ENCODE measurements at places on chromosomes 3 and 15. TPM values are rescaled to one million over a fixed set of nuclear protein-coding genes. Genes with fewer than 3 reads are reported as not detected.

Gene GXYLT2
- not detected for total RNA-seq

GRCh38 chr15:70741677-70742293, 21.6 kb downstream of the UACA start:
- no peak for DNase-seq

DNA sequence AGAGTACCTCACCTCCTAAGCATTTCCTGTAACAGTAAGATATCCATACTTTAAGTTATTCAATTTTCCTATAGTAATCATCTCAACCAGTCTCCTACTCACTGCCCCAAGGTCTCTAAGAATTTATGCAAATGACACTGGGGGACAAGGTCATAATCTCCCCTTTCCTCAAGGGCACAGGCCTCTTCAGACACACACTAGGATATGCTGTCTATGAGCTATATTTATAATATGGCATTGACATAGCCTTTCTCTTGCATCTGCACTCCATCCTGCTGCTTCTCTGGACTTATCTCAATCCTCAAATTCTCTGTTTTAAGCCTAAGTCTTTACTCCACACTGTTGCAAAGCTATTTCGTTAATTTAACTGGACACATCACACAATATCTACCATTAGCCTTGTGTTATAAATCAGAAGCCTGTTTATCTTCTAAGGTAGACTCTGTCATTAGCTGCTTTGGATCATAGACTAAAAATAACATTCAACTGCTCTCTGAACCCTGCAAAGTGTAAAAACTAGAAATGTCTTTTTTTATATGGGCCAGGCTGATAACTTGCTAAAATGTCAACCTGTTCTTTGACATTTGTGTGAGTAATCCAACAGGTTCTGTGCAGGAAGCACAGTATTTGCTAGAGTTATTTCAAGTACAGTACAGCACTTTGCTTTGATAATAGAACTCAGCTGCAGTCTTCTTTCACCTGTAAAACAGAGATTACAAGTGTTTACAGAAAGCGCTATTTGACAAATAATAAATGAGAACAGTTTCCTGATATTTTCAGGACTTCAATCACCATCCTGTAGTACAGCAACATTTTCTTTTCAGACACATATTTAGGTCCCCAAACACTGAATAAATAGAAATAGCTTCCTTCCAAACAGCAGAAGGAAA, 17.8 kb upstream of the SEC62 start:
- DNase-seq, result no peak

GRCh38 chr3:53081318-53081717, 35.4 kb upstream of the SFMBT1 start:
- DNase-seq, result no peak

- no peak for DNase-seq
Observed at GRCh38 chr3:3664935-3665334, 134.3 kb upstream of the LRRN1 start.

DNA sequence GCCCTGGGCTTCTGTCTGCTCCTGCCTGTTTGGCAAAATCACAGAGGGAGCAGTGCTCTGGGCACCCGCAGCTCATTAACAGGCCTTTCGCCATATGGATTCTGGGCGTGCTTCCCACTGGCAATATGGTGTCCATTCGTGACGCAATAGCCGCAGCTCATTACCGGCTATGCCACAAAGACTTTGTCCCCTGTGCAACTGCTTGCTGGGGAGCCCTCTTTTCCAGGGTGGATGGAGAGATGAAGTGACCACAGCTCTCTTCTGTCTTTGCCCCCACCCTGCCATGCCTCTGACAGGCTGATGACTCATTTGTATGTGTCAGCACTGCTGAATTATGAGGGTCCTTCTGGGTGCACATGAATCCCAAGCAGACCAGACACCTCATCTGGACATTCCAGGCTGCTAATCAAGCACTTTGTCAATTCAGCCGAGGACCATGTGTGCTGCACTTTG, 214.3 kb upstream of the FEZF2 start:
- DNase-seq, result no peak

GRCh38 chr15:77010857-77011256, 15.9 kb downstream of the PSTPIP1 start:
- no peak for DNase-seq

GRCh38 chr15:59150185-59150584, 45.2 kb downstream of the CCNB2 start:
- no peak for DNase-seq
